ENCODE measurements at places on chromosomes 2 and 18.
A peak's percentile ranks its signal among the peaks of the same experiment; 100 is the strongest.

DNA sequence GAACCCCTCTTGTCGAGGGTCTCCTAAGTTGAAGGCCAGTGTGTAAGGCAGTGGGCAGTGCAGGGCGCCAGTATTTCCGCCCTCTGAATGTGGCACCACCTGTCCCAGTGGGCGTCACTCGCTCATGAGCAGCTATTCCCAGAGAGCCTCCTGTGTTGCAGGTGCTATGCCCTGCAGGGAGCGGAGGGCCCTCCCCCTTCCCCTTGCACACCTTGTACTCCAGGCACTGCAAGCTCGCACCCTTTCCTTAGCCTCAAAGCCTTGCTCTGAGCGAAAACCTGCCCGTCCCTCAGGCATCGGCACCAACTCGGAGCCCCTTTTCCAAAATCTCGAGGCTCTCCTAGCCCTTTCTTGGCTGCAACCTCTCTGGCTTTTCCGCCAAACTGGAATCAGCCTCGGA is 282.7 kb downstream of the AGAP1 start:
- no peak for DNase-seq

GRCh38 chr2:119473621-119474370 is 42.1 kb downstream of the TMEM37 start:
- DNase-seq, result no peak

DNA sequence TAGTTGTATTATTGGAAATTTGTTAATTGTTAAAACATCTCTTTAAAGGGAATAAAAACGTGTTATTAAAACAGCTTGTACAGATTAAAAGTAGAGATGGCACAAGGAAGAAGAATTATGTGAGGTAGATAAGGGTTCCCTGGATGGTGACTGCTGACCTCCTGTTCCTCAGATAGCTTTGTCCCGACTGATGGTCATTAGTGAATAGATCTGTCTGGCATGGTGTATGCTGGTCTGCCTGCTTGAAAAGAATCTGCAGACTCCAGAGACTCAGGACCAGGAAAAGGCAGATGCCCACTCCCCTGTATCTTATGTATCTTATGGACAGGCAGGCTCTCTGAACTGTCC is 5.6 kb upstream of the FARP2 start:
- no peak for DNase-seq

- no peak for DNase-seq
Measured at GRCh38 chr2:234267534-234267933, 217.0 kb downstream of the SPP2 start.

GRCh38 chr18:57947117-57947516 is 96.9 kb upstream of the NEDD4L start:
- DNase-seq, result no peak

- DNase-seq, result peak; percentile 60
Measured at GRCh38 chr2:109438773-109439389, 174.9 kb downstream of the SEPTIN10 start.

DNA sequence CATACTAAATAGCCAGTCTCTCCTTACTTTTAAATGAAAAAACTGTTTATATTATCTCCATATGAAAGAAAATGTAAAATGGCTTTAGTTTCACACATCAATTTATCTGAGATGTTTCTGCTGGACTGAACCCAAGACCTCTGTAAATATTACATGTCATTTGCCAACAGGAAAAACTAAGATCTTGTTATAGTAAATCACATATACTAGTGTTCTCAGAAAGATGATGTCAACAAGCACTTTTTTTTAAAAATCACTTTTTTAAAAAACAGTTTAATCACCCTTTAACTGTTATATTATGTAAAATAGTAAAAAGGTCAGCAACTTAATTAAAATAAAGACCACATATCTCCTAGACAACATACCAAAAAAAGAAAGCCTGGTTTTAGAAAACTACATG is 46.3 kb downstream of the PTPN2 start:
- peak; percentile 23 for DNase-seq

- DNase-seq, result no peak
Measured at GRCh38 chr18:71707400-71707799, 836.7 kb downstream of the CBLN2 start.

DNA sequence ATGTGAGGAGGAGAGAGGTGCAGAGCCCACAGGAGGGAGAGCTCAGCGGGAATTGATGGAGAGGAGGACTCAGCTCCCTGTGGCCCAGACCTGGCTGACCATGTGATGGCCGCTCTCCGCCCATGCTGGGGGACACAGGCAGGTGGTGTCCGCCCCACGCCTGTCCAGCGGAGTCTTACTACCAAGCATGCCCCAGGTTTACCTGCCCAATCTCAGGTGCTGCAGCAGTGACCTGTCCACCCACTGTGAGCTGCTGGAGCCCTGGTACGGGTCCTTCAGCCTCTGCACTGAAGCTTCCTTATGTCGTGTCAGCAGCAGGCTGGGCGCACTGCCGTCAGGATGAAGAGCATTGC is 170.8 kb downstream of the RTP5 start:
- DNase-seq, result no peak

DNA sequence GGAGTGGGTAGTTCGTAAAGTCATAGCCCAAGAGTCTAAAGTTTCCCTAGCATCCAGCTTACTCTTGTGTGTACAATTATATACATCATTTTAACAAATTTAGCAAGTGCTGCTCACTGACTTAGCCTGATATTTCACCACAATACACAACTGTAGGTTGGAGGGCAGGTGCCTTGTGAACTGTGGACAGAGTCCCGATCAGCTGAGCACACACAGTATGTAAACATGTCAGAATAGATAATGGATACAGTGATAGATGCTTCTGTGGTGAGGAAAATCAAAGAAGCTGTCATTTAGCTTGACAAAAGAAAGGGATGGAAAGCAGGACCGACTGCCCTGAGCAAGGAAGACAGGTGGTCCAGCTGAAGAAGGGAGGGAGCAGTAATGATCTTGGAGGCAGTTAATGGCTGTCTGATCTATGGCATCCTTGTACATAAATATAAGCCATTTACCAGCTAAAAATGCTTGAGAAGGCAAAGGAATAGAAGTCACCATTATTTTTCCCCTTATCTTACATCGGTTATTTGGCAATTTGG is 372.8 kb upstream of the UBE2E3 start:
- no peak for DNase-seq

DNA sequence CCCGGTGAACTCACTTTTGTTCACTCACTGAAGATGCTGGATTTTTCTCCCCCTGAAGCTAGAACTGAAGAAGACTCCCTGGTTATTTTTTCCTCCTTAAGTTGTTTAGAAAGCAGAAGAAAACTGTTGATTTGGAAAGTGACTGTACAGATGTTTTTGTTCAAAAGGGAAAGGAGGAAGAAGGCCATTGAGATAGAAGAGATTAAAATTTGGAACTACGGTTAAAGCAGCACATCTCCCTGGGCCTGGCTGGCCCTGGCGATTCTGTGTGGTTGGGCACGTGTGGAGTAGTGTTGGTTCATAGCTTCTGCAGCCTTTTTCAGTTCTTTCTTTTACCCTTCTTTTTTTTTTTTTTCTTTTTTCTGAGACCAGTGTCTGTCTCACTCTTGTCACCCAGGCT is 109.2 kb downstream of the MAP4K4 start:
- no peak for DNase-seq

DNA sequence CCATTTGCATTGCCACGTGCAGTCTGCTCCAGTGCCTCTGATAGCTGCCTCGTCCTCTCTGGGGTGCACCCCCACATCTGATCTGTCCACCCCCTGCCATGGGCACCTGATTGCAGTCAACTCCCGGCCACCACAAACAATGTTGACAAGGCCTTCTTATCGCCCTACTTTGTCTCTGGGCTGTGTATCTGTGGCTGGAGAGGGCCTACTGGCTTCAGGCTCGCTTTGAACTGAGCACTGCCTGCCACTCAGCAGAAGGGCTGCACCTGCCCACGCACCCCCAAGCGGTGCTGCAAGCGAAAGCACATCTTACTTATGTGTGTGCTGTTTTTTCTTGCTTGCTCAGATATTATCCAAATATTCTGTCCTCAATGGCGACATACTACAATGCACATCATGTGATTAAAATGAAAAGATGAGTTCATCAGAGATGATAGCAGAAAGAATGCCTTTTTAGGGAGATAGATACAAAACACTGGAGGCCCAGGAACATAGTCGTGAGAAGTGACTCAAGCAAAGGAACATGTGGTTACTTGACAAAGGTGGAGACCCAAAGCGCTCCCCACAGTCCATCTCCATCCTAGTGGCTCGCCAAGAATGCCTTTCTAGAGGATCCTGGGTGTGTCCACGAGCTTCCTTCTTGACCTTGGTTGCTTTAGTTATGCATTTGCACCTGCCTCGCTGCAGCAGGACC is 28.8 kb downstream of the FBLN7 start:
- DNase-seq, result no peak

DNA sequence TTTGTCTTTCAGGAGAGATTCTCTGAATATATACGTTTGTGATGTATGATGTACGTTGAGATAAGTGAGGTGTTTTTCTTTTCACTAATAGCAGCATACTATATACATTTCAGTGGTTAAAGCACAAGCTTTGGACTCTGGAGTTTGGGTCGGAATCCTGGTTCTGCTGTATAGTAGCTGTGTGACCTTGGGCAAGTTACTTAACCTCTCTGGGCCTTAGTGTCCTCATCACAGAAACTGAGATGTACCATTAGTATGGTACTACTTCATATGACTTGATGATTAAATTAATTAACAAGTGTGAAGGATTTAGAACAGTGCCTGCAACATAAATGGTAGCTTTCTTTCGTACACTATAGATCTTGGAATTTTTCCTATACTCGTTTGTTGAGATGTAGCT is 258.7 kb downstream of the CDCA7 start:
- DNase-seq, result no peak

DNA sequence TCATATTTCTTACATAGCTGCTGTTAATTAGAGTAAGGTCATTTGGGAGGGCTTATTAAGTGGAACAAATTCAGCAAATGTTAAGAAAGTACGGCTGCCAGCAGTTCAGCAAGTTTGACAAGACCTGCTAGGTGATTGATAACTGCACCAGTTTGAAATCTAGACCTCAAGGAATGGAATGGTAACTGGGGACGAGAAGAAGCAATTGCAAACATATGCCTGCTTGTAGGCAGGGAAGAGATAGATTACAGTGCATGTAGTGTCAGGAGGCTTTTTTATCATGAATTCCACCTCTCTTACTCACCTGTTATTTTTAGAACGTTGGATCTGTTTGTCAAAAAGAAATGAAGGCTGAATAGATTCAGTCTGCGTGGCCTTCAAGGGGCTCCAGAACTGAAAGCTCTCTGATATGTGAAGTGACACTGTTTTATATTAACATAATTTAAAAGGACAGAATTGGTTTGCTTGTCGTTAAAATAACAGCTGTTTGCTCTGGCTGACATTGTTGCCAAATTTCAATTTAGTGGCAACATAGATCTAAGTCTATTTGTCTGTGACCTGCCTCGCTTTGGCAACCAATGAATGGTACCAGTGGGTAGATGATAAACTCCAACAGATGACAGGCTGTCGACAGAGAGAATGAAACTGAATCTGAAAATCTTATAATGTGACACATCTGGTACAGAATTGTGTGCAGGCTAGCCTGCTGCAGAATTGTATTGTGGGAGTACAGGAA is 199.3 kb downstream of the ZNF407 start:
- peak; percentile 79 for DNase-seq

DNA sequence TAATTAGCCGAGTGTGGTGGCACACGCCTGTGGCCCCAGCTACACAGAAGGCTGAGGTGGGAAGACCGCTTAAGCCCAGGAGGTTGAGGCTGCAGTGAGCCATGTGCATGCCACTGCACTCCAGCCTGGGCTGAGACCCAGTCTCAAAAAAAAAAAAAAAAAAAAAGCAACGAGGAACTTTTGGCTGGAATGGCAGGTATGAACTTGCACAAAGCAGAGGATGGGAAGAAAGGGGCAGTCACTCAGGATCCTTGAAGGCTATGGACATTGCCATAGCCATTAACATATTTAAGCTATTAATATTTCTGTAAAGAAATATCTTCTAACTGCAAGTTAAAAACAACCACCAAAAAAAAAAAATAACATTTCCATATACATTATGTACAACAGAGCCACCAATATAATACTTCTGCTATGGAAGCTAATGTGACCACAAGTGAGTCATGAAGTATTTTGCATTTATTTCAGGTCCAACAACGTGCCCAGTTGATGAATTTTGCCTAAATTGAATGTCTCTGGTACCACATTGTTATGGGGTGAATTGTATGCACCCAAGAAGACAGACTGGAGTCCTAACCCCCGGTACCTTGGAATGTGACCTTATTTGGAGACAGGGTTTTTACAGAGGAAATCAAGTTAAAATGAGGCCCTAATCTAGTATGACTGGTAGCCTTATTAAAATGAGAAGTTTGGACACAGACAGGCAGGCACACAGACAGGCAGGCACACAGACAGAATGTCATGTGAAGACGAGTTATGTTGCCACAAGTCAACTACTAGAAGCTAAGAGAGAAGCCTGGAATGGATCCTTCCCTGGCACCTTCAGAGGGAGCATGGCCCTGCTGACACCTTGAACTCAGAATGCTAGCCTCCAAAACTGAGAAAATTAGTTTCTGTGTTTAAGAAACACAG is 102.8 kb downstream of the RBMS1 start:
- DNase-seq, result peak; percentile 91

GRCh38 chr2:96264656-96265348 is 995 bp downstream of the TMEM127 start:
- DNase-seq, result peak; percentile 40

DNA sequence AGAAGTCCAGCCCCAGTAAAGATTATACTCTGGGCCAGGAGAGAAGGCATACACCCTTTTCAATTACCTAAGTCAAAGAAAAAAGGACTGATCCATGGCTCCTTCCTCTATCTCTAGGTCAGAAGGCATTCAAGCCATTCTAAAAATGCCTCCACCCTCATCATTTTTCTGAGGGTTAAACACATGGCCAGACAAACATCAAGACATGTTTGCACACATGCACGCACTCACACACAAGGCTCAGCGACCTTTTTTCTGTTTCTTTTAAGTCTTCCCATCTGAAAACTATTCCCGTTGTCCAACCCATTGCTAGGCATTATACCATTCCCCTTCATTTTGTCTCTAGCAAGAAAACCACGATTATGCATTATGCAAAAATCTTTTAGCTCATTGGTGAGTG is 126.6 kb downstream of the EN1 start:
- DNase-seq, result no peak

DNA sequence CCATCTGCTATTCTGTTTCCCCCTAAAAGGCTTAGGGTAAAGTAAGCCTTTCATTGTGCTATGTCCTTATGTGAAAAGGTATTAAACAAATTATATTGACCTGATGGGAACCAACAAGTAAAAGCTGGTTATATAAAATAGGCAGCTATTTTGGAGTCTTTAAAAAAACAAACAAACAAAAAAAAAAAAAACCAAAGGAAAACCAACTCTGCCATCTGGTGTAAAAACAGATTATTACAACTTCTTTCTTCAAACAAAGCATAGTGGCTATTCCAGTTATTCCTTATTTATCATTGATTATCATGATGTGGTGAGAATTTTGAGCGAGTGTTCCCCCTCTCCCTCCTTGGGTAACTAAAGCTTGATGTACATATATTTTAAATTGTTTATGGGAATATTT is 122.3 kb upstream of the FHL2 start:
- no peak for DNase-seq

- DNase-seq, result no peak
Measured at GRCh38 chr2:85680707-85681371, 12.8 kb upstream of the SFTPB start.
